Lung microvascular endothelial cell (primary cell): ENCODE measurements at places on chromosomes 4 and X.
A peak's percentile ranks its signal among the peaks of the same experiment; 100 is the strongest.

DNA sequence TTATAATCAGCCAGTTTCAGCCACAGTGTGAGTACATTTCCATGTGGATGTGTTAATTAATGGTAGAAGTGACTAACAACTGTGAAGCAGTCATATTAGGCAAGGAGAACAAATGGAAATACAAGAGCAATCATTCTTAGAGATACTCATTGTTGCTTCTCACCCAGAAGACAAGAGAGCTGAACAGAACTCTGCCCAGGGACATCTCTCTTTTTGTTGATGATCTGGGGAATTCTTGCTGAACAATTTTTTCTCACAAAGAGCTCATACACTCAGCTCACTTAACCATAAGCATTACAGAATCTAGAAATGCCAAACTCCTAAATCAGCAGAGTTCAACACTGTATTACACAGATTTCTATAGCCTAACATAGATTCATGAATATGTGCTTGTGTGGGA, 150.1 kb downstream of the COMMD8 start:
- DNase-seq: no peak

DNA sequence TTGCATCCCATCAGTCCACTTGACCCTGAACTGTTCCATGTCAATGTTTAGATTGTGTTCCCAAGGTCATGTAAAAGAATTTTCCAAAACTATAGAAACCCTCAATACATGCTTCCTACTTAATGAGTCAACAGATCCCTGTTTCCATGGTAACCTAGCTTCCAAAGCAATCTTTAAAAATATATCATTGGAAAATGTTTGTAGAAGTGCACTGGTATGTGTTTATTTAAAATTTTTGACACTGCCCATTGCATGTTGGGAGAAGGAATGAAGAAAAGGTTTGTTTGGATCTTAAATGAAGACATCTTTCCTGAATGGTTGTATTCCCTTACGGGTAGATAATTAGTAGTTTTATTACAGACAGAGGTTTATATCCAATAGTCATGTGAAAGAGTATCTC, 345.3 kb downstream of the GABRG1 start:
- DNase-seq: no peak

DNA sequence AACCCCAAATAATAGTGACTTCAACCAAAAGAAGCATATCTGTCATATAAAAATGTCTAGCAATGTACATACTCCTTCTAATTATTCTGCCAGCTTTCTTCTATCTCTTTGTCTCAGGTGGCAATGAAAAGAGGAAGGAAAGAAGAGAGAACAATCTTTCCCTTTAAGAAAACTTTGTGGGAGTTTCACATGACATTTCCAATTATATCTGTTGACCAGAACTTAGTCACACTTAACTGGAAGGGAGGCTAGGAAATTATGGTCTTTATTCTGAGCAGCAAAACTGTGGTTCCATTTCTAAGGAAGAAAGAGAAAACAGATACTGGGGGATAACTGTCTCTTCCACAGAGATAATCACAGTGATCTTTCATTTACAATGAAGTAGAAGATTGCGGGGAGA, 12.9 kb upstream of the MAOA start:
- DNase-seq: no peak

- no peak for DNase-seq
Measured at GRCh38 chrX:94089149-94089548, 415.1 kb downstream of the FAM133A start.

- DNase-seq: no peak
Measured at GRCh38 chr4:129929984-129930383, 834.0 kb downstream of the C4orf33 start.

DNA sequence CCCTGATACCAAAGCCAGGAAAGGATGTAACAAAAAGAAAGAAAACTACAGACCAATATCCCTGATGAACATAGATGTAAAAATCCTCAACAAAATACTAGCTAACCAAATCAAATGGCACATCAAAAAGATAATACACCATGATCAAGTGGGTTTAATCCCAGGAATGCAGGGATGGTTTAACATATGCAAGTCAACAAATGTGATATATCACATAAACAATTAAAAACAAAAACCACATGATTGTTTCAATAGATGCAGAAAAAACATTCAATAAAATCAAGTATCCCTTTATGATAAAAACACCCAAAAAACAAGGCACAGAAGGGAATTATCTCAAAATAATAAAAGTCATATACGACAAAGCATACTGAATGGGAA, 31.5 kb downstream of the ELF2 start:
- no peak for DNase-seq

GRCh38 chr4:15104825-15105224, 102.5 kb downstream of the CPEB2 start:
- peak; percentile 83 for DNase-seq

DNA sequence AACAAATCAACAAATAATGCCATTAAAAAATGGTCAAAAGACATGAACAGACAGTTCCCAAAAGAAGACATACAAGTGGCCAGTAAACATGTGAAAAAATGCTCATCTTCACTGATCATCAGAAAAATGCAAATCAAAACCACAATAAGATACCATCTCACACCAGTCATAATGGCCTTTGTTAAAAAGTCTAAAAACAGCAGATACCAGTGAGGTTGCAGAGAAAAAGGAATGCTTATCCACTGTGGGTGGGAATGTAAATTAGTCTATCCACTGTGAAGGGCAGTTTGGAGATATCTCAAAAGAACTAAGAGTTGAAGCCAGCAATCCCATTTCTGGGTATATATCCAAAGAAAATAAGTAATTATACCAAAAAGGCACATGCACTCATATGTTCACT, 668.1 kb upstream of the CPEB2 start:
- no peak for DNase-seq

DNA sequence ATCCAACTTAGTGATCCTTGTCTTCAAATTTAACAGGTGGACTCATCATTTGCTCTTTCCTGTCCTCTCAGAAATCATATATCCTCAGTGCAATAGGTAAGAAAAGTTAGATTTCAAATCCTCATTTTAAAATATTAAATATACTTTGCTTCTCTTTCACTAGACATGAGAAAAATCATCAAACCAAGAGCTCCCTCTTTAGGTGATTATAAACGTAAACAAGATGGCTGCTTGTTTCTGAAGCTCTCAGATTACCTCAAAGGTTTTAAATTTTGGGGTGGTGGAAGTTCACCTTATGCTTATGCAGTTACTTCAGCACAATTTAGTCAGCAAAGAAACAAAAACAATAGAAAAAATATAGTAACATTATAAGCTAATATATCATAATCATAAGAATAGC, 27.3 kb downstream of the CSN3 start:
- DNase-seq: peak; percentile 2

DNA sequence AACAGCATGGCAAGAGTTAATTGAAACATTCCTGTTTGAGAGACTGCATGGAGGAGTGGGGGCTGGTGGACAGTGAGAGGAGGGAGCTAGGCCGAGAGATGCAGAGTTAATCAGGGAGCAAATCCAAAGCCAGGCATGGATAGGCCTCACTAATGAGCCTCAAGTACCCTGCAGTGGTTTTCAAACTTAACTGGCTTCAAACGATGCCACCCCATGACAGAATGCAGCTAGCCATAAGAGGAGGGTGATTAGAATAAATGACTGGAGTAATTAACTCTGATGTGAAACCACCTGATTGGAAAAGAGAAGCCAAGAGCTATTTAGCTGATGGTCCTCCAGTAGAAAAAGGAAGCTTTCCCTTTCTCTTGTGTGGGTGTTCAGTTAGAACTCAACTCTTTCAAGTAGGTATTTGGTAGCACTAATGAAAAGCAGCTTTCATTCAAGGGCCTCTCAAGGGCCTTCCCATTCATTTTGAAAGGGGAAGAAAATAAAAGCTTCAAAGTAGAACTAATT, 215.4 kb upstream of the MAB21L2 start:
- DNase-seq: no peak

DNA sequence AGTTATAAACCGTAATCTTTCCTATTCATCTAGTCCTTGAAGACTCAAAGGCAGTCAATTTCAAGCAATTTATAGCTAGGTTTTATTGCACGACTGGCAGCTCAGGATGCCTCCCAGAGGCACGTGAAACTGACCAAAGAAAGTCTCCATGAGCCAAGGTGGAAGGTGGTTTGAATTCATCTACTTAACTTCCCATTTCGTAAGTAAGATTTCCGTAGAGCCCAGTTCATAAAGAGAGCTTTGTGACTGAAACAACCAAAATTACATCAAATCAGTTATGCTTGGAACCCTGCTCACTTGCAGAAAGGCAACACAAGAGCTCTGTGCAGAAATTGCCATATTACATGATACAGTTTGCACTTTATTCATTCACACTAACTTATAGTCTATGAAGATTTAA, 556.0 kb downstream of the TRIML1 start:
- no peak for DNase-seq

GRCh38 chrX:10617186-10617998, 3.0 kb downstream of the MID1 start:
- DNase-seq: no peak

DNA sequence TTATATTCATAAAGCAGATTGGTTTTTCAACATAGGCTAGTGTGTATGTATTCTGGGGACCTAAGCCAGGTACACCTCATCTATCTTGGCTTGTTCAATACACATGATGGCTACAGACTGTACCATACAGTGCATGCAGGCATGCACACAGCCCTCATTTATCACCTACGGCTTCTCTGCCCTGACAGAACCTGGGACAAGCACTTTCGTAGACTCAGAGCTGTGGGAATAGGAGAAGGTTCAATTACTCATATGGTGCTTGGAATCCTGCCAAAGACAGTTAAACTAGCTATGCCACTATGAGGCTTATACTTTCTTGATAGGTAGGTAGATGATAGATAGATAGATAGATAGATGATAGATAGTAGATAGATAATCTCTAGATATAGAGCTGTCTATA, 457.2 kb downstream of the GALNTL6 start:
- no peak for DNase-seq

DNA sequence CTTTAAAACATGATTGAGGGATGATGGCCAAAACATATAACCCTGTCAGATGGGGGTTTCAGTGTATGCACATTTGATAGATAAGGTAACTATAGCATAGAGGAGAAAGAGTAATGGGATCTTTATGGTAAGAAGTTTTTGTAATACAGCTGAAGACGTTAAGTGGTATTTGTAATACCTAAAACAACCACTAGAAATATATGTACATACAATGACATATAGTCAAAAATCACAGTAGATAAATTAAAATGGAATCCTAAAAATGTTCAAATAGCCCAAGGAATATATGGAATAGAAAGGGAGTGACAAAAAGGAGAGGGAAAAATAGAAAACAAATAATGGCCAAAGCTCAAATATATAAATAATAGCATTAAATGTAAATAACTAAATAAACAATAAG, 371.3 kb upstream of the FSTL5 start:
- DNase-seq: no peak

DNA sequence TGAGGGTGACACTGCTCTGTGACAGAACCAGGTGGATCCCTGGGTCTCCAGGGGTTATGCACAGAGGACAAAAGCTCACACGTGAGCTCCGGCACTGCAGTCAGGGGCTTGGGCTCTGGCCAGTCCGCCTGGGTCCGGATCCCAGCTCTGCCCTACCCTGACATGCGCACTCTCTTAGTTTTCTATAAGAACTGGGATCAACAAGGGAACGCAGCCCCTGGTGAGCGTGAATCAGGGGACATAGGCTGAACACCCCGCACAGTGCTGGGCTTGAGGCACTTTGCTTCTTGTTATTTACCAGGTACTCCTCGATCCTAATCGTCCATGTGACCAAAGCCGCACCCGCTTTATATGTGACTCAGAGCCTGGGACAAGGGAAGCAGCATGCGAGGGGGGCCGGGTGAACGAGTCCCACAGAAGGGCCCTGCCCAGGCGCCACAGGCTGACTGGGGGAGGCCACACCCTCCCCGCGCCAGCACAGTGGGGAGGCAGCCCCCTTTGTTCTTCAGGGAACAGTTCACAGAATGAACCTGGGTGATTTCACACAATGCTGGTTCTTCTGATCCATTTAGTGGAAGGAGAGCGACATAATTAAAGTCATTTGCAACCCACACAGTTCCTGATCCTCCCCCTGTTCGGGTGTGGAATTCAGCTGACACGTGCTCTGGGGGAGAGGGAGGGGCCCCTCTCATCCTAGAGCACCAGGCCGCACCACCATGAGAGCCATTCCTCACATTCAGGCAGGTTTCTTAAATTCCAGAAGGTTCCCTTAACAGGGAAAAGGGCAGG, 55.5 kb downstream of the WFS1 start:
- DNase-seq: peak; percentile 67
